ENCODE measurements at places on chromosomes 7 and 10.

DNA sequence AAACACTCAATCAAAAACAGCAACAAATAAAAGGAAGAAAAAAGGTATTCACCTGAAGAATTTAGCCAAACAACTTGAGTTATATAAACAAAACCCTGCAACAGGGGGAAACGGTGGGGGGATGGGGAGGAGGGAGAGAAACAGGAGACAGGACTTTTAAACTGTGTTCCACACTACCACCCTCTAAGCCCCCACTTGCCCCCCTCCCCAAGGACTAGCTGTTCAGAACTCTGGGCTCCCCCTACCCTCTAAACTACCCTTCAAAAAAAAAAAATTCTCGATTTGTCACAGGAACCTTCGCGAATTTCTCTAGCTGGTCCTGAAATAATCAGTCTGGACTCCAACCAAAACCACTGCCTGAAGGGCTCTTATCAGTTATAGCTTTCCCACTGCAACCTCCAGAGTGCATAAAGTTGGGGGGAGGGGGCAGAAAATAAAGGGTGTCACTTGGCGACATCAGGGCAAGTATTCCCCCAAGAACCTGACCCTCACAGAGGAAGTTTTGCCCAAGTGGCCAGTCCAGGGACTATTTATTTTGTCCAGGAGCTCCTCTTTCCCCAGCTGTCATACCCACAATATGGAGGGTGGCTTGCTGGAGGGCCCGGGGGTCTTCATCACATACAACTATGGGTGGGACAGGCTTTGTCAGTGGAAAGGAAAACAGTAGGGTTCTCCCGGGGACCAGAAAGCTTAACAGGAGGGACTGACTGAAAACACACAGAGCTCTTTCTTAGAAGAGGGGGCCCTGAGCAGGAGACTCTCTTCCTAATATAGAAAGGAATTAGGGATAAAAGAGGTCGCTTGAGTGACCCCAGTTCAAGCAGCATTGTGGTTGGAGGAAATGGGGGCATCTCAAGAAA lies 1.3 kb downstream of the UBE2H start:
- DNase-seq, result peak; percentile 82

DNA sequence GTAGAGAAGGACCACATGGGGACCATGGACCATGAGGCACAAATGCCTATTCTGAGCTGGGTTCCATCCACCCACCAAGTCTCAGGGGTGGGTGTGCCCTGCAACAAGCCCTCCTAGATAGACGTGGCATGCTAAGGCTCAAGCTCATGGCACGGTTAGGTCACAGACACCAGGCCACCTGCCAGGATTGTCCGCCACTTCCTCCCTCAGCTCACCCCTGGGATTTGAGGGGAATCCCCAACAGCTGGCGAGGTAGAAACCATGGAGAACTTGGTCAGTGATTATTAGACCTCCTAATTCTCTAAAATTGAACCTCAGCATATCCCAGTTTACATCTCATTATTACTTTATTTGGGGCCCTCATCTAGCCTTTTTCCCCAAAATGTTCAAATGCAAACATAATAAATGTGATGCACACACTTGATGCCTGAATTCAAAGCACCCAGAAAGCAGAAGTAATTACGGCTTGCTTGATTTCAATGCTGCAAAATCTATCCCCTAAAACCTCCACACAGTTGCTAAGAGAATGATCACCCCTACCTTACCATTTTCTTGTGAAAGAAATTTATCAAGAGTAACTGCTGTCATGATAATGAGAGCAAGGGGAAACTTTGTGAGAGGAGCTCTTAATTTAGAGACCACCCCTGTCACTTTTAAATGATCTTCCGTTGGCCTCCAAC lies 366.6 kb upstream of the PFKP start:
- DNase-seq, result no peak

DNA sequence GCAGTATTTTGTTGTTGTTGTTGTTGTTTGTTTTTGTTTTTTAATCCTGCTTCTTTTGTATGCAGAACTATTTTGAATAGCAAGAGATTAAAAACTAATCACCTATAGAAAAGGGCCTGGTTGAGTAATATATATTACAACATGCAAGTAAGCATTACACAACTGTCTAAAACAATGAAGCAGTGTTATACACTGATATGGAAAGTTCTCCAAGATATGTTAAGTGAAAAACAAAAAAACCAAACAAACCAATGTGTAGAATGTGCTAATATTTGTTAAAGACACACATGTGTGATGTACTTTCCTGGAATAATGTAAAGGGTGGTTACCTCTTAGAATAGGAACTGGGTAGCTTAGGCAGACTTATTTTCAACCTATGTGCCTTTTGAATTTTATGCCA lies 117.4 kb downstream of the ZNF365 start:
- no peak for DNase-seq

GRCh38 chr10:69498711-69499471 lies 47.6 kb downstream of the TSPAN15 start:
- DNase-seq, result no peak

DNA sequence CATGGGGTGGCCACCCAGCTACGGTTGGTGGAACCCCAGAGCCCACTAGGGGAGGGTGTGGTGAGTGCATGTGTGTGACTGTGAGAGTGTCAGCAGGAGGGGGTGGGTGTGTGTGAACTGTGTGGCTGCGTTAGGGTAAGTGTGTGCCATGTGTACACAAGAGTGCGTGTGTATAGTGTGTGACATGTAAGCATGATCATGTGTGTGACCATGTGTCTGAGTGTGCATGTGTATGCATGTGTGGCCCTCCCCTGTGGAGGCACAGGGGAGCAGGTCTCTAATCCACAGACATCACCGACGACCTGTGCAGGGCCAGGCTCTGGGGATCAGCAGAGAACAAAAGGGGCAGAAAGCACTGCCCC lies 3.5 kb upstream of the CFAP46 start:
- DNase-seq, result no peak

DNA sequence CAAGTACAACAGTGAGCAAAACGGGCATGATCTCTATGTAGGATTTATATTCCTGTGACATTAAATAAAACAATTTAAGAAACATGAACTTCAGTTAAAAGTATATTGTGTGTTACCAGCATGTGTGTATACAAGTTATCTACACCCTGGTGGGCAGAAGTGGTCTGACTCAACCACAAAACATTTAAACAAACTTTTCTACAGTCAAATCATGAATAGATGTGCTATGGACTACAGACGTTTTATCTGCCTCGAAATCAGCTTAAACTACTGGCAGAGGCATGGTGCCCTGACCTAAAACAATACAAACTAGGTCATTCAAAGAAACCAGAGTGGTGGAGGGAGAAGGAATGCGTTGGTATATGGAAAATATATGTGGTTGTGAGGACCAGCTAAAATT lies 3.6 kb downstream of the ARL3 start:
- no peak for DNase-seq

- DNase-seq, result no peak
These were observed 24.4 kb downstream of the KMT2C start for GRCh38 chr7:152411389-152411788.

DNA sequence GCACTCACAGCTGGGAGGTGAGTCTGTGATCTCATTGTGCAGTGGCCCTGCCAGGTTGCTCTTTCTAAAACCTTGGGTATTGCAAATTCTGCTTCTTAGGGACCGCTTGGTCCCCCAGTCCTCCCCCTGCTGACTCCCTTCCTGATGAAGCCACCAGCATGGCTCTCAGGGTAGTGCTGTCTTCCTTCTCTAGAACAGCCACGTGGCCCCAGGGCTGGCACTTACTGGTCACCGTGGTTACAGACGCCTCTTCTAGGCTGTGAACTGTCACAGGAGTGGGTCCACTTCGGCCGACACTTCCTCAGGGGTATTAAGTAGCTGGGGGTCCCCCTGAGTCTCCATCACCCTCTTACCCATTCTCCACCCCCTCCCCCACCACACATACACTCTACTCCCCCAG lies 2.7 kb upstream of the HTRA1 start:
- DNase-seq, result no peak

- no peak for DNase-seq
These were observed 16.7 kb downstream of the ELN start for GRCh38 chr7:74044366-74045350.

DNA sequence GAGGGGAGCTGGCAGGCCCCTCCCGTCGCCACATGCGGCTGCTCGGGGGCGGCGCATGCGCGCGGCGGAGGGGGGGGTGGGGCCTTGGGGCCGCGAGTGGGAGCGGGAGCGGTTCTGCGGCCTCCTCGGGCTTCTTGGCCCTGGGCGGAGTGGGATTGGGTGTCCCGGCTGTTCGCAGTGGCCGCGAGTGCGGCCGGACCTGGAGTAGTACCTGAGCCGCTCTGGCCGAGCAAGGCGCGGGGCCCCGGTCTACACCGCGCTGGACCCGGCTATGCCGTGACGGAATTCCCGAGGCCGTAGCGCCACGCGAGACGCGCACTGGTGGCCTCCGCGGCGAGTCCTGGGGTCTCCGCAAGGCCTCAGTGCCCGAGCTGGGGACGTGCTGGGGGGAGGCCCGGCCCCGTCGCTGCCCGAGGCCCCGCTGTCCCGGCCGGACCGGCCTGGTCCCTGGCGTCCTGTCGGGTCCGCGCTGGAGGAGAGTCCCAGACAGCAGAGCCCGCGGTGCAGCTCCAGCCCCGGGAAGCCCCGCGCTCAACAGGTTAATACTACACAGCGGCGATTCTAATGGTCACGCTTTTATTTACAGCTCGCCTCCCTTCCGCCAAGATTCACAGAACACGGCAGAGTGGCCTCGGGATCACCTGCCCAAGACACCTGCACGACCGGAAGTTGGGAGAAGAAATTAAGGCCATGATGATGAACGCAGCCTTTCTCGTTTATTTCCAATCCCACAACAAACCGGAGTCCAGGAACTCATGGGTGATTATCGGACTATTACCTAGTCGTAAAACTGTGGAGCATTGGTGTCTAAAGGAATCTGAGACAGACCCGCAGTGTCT lies 671 bp upstream of the PAXIP1 start:
- DNase-seq, result peak; percentile 87

GRCh38 chr7:83524277-83525075 lies 124.5 kb downstream of the SEMA3E start:
- DNase-seq, result no peak

DNA sequence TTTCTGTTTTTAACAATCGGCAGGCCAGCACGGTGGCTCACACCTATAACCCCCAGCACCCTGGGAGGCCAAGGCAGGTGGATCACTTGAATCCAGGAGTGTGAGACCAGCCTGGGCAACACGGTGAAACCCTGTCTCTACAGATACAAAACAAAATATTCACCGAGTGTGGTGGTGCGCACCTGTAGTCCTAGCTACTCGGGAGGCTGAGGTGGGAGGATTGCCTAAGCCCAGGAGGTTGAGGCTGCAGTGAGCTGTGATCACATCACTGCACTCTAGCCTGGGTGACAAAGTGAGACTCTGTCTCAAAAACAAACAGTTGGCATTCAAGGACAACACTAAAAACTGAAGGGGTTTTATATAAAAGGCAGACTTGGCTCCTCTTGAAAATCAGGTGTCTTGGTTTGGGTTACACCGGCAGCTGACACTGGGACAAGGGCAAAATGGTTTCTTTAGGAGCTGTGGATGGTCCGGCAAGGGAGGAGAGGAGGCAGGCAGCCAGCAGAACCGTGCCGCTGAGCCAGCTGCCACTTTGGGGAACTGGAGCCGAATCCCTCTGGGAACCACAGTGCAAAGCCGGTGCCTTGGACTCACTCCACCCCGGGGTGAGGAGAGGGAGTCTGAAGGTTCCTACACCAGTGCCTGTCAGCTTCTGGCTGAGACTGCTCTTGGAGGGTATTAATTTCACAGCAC lies 52.6 kb downstream of the CHST3 start:
- DNase-seq, result no peak

- no peak for DNase-seq
These were observed 81.0 kb upstream of the KMT2E start for GRCh38 chr7:104933022-104933421.

GRCh38 chr7:47576866-47577306 lies 5.0 kb downstream of the TNS3 start:
- DNase-seq, result no peak

DNA sequence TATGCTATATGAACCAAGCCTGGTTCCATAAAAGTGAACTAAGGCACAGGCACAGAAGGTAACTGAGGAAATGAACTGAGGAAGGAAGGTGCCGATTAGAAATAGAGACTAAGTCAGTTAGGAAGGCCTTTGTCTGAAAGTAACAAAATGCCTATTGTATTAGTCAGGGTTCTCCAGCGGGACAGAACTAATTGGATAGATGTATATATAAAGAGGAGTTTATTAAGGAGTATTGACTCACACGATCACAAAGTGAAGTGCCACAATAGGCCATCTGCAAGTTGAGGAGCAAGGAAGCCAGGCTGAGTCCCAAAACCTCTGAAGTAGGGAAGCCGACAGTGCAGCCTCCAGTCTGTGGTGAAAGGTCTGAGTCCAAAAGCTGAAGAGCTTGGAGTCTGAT lies 13.9 kb upstream of the PLXNA4 start:
- DNase-seq, result no peak

DNA sequence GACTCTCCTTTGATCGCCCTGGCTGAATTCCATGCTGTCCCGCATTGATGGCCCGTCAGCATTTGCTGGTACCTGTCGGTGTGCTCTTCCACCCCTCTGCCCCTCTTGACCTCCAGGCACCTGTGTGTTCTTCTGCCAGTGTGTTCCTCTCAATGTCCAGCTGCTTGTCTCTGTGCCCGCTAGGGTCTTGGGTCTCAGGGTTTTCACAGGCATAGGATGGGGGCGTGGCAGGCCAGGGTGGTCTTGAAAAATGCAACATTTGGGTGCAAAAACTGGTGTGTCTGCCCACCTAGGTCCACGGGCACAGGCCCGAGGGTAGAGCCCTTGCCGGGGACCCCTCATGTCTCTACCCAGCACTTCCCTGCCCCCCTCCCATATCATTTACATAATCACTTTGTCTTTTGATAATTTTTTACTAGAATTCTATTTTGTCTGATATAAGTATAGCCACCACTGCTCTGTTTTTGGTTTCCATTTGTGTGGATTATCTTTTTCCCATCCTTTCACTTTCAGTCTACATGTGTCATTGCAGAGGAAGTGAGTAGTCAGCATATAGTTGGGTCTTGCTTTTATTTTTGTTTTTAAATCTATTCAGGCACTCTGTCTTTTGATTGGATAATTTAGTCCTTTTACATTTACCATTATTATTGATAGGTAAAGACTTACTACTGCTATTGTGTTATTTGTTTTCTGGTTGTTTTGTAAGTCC lies 46.6 kb upstream of the ADRA2A start:
- DNase-seq, result no peak

GRCh38 chr7:24842449-24843241 lies 85.4 kb upstream of the GSDME start:
- no peak for DNase-seq

GRCh38 chr10:12588091-12588860 lies 238.9 kb downstream of the CAMK1D start:
- DNase-seq, result no peak

GRCh38 chr7:94344826-94345225 lies 49.9 kb upstream of the COL1A2 start:
- no peak for DNase-seq
